ENCODE measurements at places on chromosomes 2 and 18.

- DNase-seq: peak; percentile 40
Measured at GRCh38 chr18:33833842-33834241, 255.8 kb downstream of the ASXL3 start.

DNA sequence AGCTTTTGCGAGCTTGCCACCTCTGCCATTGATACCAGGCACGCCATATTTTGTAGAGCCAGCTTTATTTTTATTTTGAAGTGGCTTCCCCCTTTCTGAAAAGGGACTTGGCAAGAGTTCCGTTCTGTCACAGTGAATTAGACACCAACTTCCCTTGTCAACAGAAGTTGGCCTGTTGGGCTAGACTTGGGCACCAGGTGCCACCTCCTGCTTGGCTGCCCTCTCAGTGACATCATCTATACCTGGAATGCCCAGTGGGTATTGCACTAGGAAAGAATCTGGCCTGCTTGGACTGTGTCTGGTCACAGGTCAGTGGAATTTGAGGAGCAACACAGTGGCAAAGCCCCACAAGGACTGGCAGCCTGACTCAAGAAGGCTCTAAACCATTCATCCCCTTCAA lies 101.0 kb downstream of the BCL2L11 start:
- DNase-seq: no peak

GRCh38 chr2:130728549-130729316 lies at the start of gene GPR148:
TSS of gene GPR148 (plus strand) at chr2:130729070. CDS start at chr2:130729152, 82 bp downstream.
- DNase-seq: peak; percentile 94

- DNase-seq: no peak
Measured at GRCh38 chr2:107545066-107545465, 281.6 kb upstream of the RGPD4 start.

GRCh38 chr18:70028734-70029133 lies 81.1 kb upstream of the CD226 start:
- no peak for DNase-seq

- no peak for DNase-seq
Measured at GRCh38 chr18:37663446-37663845, 97.8 kb upstream of the CELF4 start.

- no peak for DNase-seq
Measured at GRCh38 chr2:121330921-121331320, 45.9 kb upstream of the TFCP2L1 start.

DNA sequence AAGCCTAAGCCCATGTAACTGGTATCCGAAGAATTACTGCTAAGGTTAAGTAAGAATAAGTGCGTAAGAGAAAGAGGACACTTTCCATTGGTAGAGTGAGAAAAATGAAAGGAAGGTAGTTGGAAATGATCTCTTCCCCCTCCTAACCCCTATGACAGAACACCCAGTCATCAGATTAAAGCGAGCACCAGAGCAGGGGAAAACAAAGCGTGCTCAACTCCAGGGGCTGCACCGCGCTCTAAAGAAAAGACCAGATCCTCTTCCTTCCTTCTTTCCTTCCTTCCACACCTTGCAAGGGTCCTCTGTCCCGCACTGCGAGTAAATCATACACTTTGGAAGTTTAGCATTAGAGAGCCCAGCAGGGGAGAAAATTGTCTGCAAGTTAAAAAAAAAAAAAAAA lies 971 bp upstream of the CDH7 start:
- peak; percentile 37 for DNase-seq

DNA sequence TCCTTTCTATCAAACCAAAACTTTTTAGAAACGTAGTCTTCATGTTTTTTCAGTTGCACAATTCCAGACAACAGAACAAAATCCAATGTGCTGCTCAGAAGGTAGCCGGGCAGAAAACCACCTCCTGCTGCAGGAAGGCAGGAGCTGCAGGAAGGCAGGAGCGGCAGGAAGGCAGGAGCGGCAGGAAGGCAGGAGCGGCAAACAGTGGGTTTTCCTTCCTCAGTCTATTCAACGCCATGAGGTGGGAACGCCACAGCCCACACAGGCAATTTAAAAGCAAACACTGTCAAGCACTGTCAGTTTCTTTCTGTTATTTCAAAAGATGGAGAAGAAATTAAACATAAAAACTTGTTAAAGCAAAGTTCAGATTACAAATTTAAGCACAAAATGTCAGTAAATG lies 601.2 kb upstream of the SALL3 start:
- no peak for DNase-seq

- no peak for DNase-seq
Measured at GRCh38 chr18:59839931-59840685, 59.7 kb upstream of the PMAIP1 start.

- no peak for DNase-seq
Measured at GRCh38 chr2:131580187-131580586, 52.5 kb downstream of the CCDC74A start.

DNA sequence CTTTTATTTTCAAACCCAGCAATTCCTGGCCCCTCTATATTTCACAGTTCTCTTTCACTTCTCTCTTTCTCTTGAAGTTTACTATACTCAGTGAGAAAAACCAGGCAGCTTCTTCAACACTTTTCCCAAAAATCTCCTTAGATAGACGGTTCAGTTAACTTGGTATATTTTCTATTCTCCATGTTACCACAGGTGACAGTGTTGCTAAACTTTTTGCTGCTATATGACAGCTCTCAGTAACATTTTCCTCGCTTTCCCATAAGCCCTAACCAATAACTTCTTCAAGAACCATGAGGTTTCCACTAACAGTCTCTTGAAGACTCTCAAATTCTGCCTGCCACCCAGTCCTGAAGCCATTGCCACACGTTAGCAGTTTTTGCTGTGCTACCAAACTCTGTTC lies 45.8 kb downstream of the CYBRD1 start:
- no peak for DNase-seq

- DNase-seq: no peak
Measured at GRCh38 chr2:105417857-105418436, 19.1 kb upstream of the FHL2 start.
